ENCODE measurements at places on chromosomes 7 and 10.

DNA sequence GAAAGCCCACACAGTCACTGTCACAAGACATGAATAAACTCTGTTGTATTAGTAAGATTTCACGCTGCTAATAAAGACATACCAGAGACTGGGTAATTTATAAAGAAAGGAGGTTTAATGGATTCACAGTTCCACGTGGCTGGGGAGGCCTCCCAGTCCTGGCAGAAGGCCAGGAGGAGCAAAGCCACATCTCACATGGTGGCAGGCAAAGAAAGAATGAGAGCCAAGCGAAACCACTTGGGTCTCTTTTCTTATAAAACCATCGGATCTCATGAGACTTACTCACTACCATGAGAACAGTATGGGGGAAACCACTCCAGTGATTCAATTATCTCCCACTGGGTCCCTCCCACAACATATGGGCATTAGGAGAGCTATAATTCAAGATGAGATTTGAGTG is 110.2 kb downstream of the ST8SIA6 start:
- no peak for DNase-seq

DNA sequence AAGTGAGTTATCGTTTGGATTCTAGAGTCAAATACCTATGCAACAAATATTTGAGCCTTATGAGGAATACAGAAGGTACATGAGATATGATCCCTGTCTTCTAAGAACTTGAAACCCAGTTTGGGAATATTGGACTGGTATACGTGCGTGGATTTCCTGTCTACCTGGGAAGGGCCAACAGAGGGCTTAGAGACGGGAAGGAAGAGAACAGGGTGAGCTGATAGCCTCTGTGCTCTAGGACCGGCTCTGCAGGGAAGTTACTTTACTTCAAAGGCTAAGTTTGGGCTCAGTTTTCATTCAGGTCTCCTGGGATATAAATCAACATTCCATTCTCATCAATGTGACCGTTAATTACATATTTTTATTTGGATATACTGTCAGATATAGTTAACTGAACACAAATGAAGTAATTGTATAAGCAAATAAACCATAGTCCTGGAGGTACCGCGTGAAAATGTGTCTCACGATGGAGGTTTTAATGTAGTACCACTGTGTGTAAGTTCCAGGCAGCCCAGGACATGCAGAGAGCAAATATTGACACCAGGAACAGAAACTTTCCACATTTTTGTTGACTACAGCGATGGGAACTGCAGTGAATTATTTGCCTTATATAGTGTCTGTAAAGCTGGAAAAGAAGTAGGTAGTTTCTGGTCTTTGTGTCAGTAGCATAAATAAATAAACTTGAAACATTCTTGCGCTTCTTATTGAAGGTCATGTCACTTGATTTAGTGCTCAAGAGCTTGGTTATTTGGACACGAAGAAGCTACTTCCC is 8.6 kb downstream of the CHST12 start:
- no peak for DNase-seq

DNA sequence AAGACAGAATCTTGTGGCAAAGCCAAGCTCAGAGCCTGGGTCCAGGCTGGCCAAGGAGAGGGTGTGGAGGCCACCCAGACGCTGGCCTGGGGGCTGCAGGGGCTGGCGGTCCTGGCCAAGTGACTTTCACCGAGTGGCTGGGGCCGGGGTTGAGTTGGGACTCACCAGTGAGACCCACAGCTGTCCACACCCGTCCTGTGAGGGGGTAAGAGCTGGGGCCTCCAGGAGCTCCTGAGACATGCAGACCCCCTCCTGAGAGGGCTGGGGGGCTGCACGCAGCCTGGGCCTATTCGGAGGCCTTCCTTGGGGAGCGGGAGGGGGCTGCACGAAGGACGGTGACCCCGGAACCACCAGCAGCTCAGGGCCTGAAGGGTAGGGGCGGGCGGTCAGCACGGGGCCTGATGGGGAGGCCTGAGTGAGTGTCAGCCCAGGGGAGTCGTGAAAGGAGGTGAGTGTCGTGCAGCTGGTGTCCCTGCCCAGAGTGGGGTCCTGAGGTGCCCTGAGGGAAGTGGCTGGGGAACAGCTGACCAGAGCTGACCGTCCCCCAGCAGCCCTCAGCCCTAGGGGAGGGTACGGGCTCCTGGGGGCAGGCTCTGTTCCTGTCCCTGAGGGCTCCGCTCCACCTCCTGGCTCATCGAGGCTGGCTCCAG is 100.9 kb downstream of the FOXL3 start:
- DNase-seq, result no peak

- DNase-seq, result no peak
Measured at GRCh38 chr10:43197834-43198681, 59.8 kb downstream of the CSGALNACT2 start.

GRCh38 chr7:20200971-20201370 is 16.2 kb downstream of the MACC1 start:
- no peak for DNase-seq

DNA sequence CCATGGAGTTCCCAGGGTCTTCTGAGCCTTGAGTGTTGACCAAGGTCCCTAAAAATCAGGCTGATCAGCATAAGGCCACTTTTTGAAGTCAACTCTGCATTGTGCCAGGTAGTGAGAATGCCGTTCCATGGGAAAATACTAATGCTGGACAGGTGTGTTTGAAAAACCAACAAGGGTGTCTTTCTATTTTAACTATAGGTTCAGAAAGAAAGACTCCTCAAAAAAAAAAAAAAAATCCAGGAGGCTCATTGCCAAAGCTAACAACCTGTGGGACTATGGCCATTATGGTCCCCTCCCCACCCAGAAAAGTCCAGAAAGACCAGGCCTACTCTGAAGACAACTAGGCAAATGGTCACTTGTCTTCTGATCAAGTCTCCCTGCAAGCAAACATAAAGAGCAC is 44.4 kb downstream of the NRAP start:
- DNase-seq, result no peak

GRCh38 chr7:128497405-128497804 is 20.9 kb downstream of the METTL2B start:
- DNase-seq, result no peak

GRCh38 chr7:19117091-19117869 is at the start of gene TWIST1:
Gene TWIST1, minus strand, starts transcription at chr7:19117636. Its CDS starts 315 bp downstream, at chr7:19117321.
- peak; percentile 54 for DNase-seq

- DNase-seq, result peak; percentile 99
Measured at GRCh38 chr7:29327455-29327854, 132.9 kb downstream of the CHN2 start.

GRCh38 chr7:111987886-111988285 is 218.3 kb downstream of the DOCK4 start:
- DNase-seq, result no peak

All from DMS 273 treated with DMSO at 0.1 percent for 48 hours (cell line).